ENCODE measurements at places on chromosomes 16 and 17.

GRCh38 chr16:27228621-27229501 is 25.5 kb downstream of the KDM8 start:
- no peak for DNase-seq

- no peak for DNase-seq
Measured at GRCh38 chr17:78438271-78438691, 59.8 kb downstream of the PGS1 start.

DNA sequence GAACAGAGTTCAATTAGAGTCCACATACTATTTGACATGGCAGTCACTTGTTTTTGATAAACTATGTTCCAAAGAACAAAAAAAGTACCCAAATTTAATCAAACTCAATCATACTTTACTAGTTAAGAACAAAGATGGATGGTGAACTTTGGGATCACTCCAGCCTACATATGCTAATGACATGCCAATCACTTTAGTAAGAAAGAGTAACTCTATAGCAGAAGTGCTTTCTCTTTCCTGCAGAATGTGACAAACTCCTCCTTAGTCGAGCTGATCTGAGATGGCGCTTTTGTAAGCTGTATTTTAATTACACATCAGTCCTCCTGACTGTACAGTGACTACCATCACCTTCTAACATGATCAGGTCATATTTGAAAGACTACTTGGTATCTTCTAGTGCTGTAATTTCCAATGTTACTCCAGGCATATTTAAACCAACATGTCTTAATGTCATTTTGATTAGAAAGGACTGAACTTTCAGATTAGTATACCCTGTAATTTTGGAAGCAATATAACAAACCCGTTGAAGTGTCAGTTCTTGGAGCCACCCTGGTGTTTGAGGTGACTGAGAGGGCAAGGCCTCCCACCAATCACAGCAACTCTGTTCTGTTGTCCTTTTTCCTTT is 4.1 kb downstream of the NETO2 start:
- DNase-seq = no peak

DNA sequence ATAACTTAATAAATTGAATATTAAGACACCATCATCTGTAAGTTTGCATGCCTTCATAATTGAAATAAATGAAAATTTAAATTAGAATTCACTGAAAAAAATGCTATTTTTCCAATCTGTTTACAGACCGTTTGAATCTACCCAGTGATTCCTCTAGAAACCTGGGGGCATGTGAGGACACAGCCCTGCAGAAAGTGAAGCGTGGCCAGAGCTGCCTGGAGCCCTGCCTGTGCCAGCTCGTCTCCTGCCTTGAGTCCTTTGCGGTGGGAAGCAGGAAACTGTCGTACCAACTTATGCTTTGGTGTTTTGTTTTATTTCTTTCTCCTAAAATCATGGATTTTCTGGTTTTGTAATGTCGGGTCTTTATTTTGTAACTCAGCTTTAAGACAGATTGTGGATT is 67.8 kb upstream of the FA2H start:
- DNase-seq = no peak

DNA sequence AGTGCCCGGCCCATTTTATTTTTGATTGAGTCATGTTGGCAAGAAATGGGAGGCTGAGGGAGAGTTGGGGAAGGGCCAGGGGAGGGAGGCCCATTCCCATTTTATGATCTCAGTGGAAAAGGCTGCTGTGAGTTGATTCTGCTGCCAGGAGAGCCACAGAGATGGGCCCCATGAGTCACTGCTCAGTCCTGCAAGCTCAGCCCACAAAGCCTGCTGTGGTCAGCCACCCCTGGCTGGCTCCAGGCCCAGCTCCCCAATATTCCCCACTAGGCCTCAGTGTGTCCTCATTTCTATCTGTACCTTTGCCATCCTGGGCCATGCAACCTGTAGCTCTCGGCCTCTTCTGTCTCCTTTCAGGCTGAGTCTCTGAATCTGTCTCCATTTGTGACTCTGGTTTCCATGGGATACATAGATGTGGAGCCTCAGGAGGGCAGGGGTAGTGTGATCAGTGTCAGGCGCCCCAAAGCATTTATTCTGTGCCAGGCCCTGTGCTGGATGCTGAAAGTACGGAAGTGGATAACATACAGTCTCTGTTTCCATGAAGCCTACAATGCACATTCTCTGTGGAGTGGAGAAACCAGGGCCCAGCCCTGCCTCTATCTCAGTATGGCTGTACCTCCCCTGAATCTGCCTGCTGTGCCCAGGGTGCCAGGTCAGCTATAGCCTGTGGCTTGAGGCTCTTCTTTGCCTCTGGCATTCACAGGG is 1.9 kb upstream of the PLEKHG4 start:
- DNase-seq = no peak

DNA sequence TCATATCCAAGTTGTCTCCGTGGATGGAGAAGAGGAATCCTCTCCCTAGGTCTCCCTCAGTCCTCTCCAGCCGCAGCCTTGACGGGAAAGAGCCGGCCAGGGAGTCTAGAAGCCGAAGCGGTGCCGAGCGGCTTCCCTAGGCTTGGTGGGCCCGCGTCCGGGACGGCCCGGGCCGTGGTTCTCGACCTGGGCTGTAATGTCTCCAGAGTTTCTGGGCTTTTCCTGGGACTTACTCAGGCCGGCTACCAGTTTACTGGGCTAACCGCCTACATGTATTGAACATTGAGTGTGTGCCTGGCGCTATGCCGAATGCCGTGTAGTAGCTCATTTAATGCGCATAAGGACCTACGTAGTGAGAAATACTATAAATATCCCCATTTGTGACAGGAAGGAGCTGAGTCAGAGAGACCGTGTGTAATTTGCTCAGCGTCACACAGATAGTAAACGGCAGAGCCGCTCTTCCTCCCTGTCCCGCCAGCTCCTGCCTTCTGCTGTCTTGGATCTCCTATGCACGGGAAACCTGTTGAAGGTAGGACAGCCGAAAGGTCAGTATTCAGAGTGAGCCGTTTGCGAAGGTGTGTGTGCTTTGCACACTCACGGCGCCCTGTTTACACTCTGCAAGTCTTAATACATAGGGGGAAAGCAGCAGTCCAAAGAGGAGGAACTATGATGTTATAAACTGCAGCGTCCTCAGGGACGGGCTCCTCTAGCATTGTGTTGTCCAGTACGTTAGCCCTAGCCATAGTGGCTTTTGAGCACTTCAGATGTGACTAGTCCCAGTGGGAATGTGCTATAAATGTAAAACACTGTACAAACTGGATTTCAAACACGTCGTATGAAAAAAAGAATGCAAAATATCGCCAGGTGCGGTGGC is 723 bp upstream of the SPAG5 start:
- DNase-seq = peak; percentile 90

DNA sequence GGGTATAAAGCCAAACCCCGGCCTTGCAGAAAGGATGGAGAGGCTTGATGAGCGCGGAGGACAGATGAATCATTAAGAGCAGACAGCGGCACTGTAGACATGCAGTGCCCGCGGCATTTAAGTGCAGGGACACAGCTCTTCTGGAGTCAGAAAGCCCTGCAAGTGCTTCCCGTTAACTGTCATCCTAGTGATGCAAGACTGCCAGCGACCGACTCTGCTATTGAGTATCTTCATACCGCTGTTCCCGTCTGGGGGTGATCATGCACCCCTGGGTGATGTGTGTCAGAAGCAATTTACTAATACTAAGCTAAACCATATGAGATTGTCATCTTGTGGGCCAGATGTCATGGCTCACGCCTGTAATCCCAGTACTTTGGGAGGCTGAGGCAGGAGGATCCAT is 101.0 kb downstream of the ABCC6 start:
- no peak for DNase-seq

- no peak for DNase-seq
Measured at GRCh38 chr17:5975661-5976060, 94.5 kb upstream of the WSCD1 start.

GRCh38 chr17:74569020-74570003 is 2.0 kb upstream of the CD300H start:
- DNase-seq = no peak

GRCh38 chr16:14284930-14285512 is 213.9 kb downstream of the MRTFB start:
- peak; percentile 86 for DNase-seq

DNA sequence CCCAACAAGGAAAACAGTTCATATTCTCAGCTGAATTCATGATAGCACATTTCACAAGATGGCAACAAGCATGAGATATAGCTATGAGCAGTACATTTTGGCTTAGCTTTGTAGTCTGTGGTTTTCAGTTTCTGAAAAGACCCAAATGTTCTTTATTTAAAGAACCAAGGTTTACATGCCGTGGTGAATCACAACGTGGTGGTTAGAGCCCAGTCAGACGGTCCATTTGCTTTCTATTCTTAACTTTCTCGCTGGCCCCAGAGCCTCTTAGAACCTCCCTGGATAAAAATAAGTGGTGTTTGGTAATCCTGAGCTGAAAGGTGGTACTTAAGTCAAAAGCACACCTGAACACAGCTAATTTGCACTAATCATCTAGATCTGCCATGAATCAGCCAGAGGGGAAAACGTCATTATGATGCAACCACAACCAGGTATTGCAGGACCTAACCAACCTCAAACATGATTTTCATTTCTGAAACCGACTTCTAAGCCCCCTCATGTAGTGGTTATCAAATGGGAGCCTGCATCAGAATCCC is 18.6 kb upstream of the HAPSTR1 start:
- DNase-seq = no peak

- DNase-seq = no peak
Measured at GRCh38 chr16:24087891-24088410, 168.2 kb upstream of the CACNG3 start.

- DNase-seq = no peak
Measured at GRCh38 chr16:17457513-17457912, 13.2 kb downstream of the XYLT1 start.

GRCh38 chr17:2783310-2784030 is 12.8 kb upstream of the RAP1GAP2 start:
- DNase-seq = no peak

DNA sequence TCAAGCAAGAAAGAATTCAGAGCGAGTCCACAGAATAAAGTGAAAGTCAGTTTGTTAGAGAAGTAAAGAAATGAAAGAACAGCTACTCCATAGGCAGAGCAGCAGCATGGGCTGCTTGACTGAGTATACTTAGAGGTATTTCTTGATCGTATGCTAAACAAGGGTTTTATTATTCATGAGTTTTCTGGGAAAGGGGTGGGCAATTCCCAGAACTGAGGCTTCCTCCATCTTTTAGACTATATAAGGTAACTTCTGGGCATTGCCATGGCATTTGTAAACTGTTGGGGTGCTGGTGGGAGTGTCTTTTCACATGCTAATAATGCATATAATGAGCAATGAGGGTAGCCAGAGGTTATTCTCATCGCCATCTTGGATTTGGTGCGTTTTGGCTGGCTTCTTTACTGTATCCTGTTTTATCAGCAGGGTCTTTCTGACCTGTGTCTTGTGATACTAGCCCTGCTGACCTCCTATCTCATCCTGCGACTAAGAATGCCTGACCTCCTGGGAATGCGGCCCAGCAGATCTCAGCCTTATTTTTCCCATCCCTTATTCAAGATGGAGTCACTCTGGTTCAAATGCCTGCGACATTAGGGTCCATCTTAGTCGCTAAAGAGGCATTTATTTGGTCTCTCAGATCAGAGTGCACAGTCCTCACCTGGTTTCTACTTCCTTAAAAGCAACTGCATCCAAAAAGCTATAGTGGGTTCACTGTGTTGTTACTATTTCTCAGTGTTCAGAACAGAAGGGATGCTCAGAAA is 100.6 kb upstream of the CACNG5 start:
- DNase-seq = no peak

GRCh38 chr16:13988038-13988437 is 68.1 kb downstream of the ERCC4 start:
- DNase-seq = no peak

- DNase-seq = no peak
Measured at GRCh38 chr16:25078386-25078978, 33.1 kb upstream of the LCMT1 start.

- no peak for DNase-seq
Measured at GRCh38 chr16:73527187-73527586, 479.3 kb upstream of the ZFHX3 start.

DNA sequence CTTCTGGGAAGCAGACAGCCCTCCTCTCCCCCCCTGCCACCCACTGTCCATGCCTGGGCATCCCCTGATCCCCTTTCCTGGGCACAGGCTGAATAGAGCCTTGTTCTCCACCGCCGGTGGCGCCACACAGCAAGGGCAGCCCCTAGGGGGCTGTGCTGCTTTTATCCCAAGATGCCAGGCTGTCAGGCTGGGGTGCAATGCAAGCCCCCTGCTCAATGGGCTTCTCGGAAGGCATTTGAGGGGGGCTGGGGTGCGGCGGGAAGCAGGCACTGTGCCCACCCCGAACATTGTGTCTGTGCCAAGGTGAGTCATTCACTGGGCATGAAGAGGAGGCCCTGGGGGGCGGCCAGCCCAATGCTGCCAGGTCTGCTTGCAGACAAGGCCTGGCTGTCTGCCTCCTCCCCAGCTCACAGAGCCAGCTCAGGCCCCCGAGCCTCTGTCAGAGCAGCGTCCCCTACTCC is 1.5 kb upstream of the GFAP start:
- no peak for DNase-seq

GRCh38 chr17:65544672-65545071 is 16.8 kb downstream of the AXIN2 start:
- no peak for DNase-seq

DNA sequence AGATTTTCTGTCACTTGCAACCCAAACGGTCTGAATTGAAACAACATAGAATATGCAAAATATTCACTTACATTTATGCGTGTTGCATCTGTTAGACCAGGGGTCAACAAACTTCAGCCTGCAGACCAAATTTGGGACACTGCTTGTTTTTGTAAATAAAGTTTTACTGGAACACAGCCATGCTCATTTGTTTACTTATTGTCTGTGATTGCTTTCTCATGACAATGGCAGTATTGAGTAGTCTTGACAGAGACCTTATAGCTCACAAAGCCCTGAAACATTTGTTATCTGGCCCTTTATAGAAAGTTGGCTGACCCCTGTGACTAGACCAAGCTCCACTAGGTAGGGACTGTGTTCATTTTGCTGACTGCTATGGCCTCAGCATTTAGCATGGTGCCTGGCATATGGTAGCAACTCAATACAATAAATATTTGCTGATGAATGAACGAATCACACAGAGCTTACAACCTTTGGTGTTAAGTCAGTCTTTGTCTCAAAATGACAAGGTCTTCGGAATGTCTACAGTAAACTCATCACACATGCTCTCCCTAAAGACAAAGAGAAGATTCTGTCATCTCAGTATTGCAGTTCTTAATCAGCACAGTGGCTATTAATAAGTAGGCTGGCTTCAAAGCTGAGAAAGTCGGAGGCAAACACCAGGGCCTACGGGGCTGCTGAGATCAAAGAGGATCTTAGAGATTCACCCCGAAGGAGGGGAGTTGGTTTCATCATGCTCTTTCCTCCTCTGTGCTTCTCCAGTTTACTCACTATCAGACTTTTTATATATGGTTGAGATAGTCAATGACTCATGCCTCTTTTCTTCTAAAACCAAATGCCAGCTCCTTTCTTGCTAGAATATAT is 95.2 kb upstream of the AXIN2 start:
- DNase-seq = no peak

GRCh38 chr17:66673668-66674276 is 161.1 kb upstream of the CACNG5 start:
- peak; percentile 67 for DNase-seq

- DNase-seq = peak; percentile 84
Measured at GRCh38 chr17:57440522-57441269, 184.4 kb downstream of the MSI2 start.

All from Karpas-422 (cell line).